ENCODE measurements at places on chromosomes 4 and X.

DNA sequence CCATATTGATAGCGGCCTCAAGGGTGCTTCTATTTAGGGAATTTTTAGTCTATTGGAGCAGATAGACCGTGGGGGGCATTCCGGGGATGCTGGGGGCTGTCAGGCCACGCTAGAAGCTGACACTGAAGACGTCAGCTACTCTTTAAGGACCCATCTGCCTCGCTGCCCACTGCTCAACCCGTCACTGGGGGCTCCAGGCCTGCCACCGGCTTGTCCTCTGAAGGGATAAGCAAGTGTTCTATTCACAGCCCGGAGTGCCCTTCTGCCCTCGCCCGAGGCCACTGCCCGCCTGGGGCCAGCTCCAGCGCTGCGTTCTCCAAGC lies 679 bp upstream of the MSL3 start:
- no peak for DNase-seq

GRCh38 chrX:98371994-98372393 lies 1488.3 kb downstream of the RPA4 start:
- no peak for DNase-seq

GRCh38 chr4:15912961-15913630 lies 25.4 kb downstream of the FGFBP1 start:
- no peak for DNase-seq

DNA sequence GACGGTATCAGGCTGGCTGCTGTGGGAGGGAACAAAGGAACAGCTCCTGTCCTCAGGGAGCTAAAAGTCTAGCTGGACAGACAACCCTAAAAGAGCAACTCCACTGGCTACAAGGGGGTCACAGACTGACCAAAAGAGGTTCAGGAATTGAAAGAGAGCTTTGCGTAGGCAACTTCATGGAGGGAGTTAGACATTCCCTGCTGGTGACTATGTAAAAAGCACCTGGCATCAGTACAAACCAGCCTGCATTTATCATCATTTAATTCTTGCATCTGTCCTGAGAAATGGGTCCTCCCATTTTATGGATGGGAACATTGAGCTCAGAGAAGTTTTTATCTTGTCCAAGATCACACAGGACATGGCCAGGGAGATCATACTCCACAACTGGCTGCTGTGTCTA lies 1.4 kb upstream of the LGI2 start:
- no peak for DNase-seq

GRCh38 chrX:14409341-14409740 lies 120.0 kb upstream of the GLRA2 start:
- DNase-seq, result no peak

- no peak for DNase-seq
Measured at GRCh38 chr4:37684154-37684553, 2.0 kb downstream of the RELL1 start.

DNA sequence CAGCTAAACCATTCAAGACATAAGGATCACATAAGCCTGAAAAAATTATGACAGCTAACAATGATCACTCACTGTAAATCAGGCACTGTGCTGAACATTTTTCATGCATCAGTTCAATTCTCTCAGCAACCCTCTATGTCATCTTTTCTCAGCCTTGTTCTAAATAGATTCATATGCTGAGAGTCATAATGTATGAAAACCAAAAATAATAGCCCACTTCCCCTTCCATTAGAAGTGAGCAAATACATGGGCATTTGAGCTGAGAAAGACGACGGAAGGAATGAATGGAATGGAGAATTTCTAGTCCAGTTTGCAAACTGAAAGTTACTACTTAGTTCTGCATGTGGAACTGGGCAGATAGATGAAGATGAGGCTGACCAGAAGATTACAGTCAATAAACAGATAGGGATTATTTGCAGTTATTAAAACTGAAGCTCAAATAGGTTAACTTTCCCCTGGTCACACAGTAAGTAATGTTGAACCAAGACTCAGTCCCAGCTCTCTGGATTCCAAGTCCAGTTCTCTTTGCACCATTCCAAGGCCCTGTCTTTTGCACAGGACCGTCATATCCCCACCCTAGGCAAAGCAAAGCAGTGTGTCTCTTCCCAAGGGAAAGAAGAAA lies 1.6 kb upstream of the SH3RF1 start:
- DNase-seq, result no peak

DNA sequence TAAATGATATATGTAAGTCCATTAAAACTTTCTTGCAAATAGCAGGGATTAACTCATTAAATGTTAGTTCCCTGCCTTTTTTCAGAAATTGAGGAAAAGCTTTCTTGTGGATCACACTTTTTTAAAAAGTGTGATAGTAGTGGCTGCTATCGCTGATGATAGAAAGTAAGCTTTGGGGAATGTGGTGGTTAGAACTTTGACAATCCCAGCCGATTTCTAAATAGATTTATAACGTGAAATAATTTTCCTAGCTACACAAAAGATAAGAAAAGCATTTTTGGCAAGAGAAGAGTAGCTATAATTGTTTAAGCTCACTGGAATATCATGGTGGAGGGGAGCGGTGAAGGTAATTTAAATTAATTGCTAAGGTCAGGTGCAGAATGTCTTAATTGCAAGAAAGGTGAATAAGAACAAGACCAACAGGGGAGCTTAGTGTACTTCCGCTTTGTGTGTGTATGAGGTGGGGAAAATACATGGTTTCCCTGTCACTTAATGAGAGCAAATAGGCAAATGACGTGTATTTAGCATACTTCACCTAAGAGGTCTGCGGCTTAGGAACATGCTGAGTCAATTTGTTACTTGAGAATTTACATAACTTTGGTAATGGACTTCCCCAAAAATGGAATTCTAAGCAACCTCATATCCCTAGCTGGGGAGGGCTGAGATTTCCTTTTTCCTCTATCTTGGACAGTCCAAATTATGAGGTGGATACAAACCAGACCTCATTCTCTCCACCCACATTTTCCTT lies 11.7 kb upstream of the IL21 start:
- no peak for DNase-seq

DNA sequence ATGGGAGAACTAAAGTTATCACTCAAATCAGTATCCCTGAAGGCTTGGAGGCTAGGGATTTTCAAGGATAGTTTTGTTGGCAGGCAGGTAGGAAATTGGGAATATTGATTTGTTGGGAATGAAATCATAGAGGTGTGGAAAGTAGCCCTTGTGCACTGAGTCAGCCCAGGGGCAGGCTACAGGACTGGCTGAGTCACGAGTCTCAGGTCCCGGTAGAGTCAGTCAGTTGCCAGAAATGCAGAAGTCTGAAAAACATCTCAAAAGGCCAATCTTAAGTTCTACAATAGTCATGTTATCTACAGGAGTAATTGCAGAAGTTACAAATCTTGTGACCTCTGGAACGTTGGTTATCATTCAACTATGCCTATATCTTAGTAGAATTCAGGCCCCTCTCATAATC lies 153.1 kb downstream of the GC start:
- DNase-seq, result no peak

DNA sequence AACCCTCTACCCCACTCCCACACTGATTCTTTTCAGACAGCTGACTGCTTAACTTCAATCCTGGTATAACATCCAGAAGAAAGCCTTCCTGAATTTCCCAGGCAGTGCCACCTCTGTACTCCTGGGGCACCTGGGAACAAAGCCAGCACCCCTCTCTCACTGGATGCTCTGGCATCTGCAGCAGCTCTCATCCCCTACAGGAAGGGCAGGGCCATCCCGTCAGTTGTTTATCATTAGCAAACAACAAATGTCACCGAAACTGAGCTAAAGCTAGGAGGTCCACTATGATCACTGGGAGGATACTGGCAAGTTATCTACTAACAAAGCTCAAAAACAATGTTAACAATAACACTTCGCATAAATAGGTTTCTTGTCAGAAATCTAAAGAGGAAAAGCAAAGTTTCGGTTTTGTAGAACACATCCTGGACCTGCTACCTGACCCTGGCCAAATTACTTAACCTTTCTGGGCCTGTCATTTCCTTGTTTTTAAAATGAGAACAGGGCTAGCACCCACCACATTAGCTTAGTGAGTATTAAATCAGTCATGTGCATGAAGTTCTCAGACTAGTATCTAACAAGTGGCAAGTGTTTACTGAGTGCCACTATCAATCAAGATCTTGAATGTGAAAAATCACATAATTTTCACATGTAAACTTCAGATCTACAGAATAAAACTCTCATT lies 86.6 kb downstream of the NR3C2 start:
- DNase-seq, result no peak

GRCh38 chr4:17094159-17094875 lies 195.9 kb upstream of the LDB2 start:
- no peak for DNase-seq

DNA sequence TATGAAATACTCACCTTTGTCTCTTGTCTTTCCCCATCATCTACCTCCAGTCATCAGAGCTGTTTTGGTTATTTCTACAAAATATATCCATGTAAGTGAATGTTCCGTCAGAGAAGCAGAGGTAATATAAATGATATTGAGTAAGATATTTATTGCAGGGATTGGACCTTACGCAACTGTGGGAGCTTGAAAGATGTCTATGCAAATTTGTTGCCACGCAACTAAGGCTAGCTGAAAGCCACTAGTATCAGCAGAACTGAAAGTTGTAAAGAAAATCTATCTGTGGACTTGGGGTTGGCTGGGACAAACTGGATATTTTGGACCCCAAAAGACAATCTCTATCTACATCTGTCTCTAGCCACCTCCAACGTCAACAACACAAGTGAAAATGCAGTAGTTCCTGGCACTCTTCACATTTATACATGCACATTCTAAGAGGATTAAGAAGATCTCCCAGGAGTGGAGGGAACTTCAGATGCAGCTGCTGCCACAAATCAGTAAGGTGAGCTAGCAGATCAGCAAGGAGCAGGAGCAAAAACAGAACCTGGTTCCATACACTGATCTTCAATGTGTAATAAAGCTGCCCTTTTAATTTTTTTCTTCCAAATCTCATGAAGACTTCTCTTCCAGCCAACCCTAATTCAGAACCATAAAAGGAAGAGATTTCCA lies 8.5 kb upstream of the CCSER1 start:
- DNase-seq, result no peak

- DNase-seq, result no peak
Measured at GRCh38 chrX:5632061-5632614, 596.5 kb downstream of the NLGN4X start.

- DNase-seq, result no peak
Measured at GRCh38 chr4:132114885-132115284, 1034.2 kb upstream of the PCDH10 start.

GRCh38 chrX:152537373-152537772 lies 86.3 kb upstream of the GABRA3 start:
- no peak for DNase-seq

DNA sequence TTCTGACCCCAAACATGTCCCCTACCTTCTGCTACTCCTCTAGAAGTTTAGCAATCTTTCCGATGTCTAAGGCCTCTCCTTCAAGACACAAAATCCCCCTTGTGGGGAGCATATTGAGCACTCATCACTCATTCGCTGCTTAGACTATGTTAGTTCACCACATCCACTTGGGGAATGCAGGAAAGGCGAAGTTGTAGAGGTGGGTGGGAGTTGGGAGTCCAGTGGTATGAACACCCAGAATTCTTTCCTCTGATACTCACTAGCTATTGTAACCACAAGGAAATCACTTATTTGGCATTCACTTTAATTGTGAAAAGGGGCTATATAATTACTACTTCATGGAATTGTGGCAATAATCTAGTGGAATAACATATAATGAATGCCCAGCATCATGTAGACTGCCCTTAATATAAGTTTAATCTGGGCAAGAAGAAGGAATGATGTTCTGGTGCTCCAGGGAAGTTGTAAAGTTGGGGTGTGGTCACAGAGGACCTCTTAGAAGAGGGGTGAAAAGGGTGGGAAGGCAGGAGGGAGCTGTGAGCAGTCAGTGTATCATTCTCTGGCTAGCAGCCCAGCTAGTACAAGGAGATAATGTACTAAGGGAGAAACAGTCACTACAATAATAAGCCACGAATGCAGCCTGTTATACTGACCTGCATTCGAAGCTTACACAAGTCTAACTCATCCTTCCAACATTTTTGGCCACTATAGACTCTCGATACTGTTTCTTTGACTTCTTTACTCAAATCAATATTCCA lies 468.2 kb upstream of the DIPK2B start:
- DNase-seq, result no peak

- DNase-seq, result no peak
Measured at GRCh38 chrX:37677765-37678164, 7.8 kb upstream of the XK start.

All from GM12892 (cell line).